DND-41 (cell line): ENCODE measurements at places on chromosomes 6 and 20.

DNA sequence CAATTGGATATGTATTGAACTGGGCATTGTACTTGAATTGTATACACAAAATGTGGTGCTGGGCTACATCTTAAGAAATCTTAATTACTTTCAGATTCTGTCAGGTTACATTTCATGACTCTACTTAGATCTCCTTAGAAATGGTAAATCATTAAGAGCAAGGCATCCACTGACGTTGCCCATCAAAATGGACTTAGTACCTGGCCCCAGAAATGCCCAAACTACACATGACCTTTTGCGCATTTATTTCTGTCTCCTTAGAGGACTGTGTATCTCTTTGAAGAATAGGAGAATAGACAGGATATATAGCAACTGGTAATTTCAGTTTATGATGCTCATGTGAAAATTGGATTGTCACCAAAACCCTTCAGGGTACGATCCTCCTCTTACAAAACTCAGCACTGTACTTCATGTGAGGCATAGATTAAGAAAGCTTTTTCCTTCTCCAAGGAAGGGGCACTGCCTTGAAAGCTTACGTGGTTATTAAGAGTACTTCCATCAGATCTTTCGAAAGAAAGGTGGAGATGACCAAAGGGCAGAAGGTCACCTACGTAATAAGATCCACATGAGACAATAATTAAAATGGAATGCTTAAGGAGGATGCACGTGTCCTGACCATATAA, 61.4 kb upstream of the BMP2 start:
- no peak for DNase-seq

DNA sequence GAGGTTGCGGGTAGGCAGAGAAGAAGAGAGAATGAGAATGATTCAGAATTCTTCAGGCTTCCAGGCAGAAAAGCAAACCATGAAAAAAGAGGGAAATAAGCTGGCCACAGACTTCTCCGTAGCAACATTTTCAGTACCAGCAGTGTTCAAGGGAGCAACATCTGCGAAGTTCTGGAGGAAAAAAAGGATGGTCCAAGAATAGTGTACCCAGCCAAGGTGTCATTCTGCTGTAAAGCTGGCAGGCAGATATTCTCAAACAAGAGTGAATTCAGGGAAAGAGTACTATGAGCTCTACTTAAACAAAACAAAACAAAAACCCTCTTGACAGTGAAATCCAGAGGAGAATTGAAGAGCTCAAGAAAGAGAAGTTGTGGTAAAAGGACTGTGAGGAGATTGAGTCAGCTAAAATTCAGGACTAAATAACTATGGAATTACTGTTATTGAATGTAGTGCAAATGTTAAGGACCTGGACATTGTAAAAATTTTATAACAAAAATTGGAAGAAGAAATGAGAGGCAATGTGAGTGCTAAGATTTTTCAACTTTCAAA, 86.5 kb downstream of the ATRN start:
- no peak for DNase-seq

- no peak for DNase-seq
These were observed 40.7 kb downstream of the CPXM1 start for GRCh38 chr20:2759603-2760296.

DNA sequence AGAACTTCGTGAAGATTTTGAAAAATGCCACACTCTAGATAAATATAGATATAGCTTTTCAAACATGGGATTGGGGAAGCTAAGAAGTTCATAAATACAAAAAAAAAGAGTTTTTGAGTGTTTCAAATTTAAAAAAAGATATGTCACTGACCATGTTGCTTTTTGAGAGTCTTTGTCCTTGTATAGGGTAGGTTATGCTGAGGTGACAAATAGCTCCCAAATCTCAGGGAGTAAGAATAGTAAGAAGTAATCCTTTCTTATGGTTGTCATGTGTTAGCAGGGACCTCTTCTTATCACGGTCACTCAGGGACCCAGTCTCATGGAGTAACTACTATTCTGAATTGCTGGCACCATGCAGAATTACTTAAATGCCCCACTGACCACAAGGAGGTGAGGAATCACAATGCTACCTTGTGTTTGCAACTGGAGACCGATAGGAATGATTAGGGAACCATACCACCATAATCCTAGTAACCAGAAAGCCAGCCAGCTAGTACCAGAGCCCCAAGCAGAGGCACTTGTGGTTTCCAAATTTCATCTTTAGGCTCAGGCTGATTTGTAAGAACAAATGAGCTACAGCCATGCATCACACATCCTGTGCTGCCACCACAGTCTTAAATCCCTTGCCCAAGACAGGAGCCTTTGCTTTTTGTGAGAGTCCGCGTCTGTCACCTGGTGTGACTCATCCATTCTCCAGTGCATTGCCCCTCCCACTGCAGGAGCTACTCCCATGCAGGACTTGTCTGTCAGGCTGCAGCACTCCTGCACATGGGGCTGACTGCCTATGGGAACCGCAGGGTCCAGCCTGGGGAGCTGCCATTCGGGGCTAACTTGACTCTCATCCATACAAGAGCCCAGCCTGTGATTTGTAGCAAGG, 42.4 kb upstream of the ADGRF4 start:
- peak; percentile 27 for DNase-seq

- DNase-seq: no peak
These were observed 425.1 kb downstream of the FOXA2 start for GRCh38 chr20:22159276-22159675.

- no peak for DNase-seq
These were observed 1.1 kb upstream of the PRELID3B start for GRCh38 chr20:59043698-59044097.

- DNase-seq: no peak
These were observed 83.9 kb upstream of the GPR6 start for GRCh38 chr6:109894181-109894580.

DNA sequence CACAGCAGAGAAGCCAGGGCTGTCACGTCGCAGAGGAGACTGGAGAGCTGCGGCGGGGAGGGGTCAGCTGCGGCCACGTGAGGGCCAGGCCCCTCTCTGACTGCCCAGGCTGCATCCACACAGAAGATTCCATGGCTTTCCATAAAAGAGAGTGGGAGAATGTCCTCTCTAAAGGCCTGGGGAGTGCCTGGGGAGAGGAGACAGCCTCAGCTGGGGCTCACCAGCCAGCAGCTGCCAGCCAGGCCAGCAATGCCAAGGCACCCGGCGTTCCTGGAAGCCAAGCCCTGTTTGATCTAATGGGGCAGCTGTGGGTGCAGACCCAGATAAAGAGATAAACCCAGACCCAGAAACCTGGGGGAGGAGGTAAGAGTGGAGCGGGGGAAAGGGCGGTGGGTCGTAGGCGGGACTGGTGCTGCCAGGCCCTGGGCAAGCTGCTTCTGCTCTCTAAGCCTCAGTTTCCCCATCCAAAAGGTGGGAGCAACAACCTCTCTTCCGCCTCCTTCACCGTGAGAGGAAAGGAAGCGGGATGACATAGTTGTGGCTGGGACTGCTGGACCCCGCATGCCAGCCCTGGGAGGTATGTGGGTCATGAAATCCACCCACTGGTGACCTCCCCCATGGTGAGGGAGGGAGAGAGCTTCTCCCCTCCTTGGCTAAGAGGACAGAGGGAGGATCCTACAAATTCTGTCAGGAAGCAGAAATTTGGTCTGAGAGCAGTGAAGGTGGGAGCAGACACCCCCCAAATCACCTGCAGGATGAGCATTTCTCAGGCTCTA, 3.1 kb upstream of the OSBPL2 start:
- DNase-seq: no peak

DNA sequence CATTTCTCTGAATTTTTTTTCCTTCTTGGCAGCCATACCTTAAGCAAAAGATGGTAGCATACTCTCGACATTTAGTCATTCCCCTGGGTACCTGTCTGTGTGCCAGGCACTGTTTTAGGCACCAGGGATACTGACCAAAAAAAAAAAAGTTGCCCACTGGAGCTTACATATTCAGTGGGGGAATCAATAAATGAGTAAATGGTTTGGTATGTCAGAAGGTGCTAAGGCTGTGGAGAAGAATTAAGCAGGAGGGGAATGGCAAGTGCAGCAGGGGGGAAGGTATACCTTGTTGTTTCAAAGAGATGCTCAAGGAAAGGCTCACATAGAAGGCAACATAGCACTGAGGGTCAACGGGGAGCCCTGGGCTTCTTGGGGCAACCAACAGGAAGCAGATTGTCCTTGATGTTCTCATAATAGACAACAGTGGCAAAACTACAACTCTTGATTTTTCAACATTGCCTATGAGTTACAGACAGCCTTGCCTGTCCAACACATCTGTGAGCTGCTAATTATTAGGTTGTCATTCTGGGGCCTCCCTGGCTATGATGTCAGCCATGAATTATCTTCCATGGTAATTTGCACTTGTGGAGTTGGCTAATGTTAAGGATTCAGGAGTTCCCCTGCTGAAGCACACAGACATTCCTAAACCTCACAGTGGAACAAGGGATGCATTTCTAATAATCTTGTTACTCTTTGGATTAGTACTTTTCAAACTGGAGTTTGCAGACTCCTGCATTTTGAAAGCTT, 19.6 kb downstream of the NT5E start:
- DNase-seq: no peak

- DNase-seq: no peak
These were observed 76.8 kb downstream of the NCOA7 start for GRCh38 chr6:125867483-125867942.

DNA sequence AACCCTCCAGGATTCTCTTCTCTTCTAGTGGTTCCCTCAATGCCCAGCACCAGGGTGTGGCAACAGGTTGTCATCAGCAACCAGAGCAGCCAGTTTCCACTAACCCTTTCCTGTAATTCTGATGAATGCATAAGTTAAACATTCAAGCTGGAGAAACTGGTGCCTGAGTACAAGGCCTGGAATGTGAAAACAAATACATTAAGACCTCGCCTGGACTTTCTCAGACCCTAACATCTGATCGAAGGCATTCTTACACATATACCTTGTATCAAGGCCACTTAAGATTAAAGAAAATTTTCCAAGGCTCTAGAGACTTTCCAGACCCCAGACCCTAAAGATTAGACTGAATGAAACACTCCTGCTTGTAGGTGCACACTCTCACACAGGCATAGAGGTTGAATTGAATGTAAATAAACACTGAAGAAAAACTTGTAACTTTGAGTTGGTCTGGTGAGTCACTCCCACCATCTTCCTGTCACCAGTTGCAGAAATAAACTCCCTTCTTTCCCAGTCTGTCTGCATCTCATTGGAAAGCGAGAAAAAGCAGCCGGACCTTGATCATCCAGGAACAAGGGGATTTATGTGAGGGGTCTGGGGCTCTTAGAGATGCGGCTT, 9.0 kb downstream of the LRP11 start:
- DNase-seq: no peak

DNA sequence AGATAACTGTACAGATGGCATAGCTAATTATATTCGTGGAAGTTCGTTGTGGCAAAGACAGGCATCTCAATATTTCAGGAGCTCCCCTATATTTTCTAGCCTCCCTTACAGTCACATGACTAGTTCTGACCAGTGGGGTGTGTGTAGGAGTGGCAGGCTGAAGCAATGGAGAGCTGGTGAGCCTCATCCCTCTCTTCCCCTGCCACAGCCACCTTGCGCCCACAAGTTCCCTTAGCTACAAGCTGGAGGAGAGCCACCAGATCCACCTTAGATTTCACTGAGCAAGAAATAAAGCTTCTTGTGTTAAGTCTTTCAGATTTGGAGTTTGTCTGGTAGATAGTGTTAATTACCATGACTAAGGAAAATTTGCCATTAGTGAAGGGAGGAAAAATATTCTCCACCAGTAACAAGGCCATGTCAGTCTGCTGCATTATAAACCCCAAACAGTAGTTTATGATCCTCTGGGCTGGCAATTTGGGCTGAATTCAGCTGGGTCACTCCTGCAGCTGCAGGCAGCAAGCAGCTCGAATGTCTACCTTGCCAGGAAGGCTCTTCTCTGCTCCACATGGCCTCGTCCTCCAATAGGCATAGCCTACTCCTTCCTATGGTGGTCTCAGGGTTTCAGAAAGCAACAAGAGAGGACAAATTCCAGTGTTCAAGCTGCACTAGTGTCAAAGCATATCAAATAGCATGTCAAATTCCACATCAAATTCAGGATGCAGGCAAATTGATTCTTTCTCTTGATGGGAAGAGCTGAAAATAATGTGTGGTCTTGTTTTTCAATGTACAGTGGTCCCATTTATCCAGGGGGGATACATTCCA, 7.4 kb upstream of the RBCK1 start:
- peak; percentile 55 for DNase-seq

DNA sequence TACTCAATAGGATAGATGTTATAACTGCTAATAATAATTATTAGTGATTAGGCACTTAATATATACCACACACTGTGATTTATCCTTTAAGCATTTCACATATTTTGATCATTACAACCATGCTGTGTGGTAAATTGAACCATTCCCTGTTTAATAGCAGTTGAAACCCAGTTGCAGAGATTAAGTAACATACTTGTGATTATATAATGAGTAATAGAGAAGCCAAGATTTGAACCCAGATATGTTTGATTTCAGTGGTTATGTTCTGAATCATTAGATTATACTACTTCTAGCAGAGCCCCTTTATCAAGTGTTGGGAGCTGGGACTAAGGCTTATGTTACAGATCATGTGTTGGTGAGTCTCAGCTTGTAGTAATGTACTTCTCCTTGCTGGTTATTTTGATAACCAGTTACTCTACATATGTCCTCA, 44.1 kb downstream of the STK4 start:
- no peak for DNase-seq

GRCh38 chr6:149719531-149719930, 1.6 kb upstream of the LATS1 start:
- no peak for DNase-seq

GRCh38 chr20:38148328-38149102, 16.6 kb downstream of the TGM2 start:
- no peak for DNase-seq

DNA sequence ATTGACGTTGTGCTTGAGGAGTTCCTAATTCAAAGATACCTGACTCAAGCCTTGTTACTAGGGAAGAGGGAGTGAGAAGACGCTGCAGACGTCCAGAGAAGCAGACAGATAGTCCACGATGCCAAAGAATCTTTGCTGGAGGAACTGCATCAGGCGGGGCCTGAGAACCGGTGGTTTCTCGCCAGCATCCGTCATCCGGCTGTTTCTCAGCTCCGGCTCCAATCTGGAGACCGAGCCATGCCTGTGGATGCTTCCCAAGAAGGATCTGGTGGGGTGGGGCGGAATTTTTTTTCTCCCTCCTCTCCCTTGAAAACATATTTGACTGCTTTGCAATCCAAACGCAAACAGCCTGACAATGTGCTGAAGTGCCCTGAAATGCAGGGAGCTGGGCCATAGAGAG, 125.8 kb upstream of the SRSF6 start:
- no peak for DNase-seq

- no peak for DNase-seq
These were observed 41.6 kb upstream of the RAB23 start for GRCh38 chr6:57263739-57264138.

DNA sequence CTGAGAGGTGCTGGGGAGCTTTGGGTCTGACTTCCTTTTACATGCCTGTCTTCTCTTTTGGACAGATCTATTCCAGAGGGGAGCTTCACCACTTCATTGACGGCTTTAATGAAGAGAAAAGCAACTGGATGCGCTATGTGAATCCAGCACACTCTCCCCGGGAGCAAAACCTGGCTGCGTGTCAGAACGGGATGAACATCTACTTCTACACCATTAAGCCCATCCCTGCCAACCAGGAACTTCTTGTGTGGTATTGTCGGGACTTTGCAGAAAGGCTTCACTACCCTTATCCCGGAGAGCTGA, 13.1 kb downstream of the PRDM1 start:
- DNase-seq: no peak

- no peak for DNase-seq
These were observed 199.8 kb upstream of the DEFB112 start for GRCh38 chr6:50249493-50249892.

GRCh38 chr6:163570579-163571231, 156.2 kb downstream of the QKI start:
- DNase-seq: no peak

- no peak for DNase-seq
These were observed 302.0 kb downstream of the ALDH8A1 start for GRCh38 chr6:134647861-134648260.

- no peak for DNase-seq
These were observed 19.3 kb upstream of the TTK start for GRCh38 chr6:79985128-79985527.
